ENCODE measurements at places on chromosomes 6 and 20.
A peak's percentile ranks its signal among the peaks of the same experiment; 100 is the strongest.

GRCh38 chr6:53959717-53960116 lies 151.5 kb upstream of the MLIP start:
- DNase-seq, result no peak

DNA sequence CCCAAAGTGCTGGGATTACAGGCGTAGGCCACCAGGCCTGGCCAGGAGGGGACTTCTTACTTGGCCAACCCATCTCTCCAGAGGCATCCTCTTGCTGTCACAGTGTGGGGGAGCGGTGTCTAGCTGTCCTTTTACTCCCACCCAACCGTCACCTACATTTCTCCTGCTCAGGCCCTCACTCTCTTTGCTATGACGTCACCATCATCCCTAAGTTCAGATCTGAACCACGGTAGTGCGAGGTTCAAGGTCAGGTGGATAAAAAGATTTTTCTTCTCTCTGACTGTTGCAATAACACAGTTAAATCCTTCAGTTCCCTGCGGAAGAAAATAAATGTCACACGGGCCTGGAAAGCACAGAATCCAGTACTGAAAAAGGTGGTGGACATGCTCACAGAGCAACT lies 7.3 kb upstream of the RAET1L start:
- DNase-seq, result no peak

DNA sequence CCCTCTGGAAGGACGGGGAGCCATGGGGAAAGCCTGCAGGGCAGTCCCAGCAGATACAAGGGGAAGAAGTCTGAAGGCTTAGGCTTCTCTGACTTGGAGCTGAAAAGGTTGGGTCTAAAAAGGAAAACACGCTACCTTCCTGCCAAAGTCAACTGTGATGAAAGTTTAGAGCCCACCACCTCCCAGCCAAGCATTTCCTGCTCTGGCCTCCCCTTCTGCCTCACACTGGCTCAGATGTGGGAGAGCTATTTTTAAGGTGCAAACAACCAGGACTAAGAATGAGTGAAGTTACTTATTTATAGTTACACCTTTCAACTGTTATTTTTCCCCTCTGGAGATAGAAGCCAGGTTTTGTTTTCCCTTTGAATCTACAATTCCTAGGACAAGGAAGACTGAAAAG lies 21.2 kb downstream of the NEDD9 start:
- DNase-seq, result no peak

- DNase-seq, result no peak
Measured at GRCh38 chr6:164791498-164791897, 517.9 kb downstream of the C6orf118 start.

GRCh38 chr20:48275286-48276020 lies 490.2 kb upstream of the SULF2 start:
- no peak for DNase-seq

DNA sequence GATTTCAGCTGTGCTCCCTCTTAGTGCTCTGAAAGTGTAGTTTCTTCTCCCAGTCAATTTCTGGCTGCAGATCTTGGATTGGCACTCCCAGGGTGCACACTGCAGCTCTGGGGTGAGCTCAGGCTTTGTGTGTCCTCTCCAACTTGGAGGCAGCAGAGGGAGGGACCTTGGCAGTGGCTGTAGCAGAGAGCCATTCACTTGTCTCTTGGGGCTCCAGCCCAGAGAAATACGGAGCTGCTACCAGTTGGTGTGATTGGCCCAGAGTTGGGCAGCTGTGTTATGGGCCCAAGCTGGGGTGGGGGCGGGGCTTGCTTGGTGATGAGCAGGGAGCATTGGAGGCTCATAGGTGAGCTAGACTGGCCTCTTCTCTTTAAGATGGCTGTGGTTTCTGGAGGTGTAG lies 65.9 kb downstream of the KLHL32 start:
- DNase-seq, result no peak

GRCh38 chr20:9300080-9300479 lies 214.3 kb upstream of the LAMP5 start:
- DNase-seq, result no peak

- DNase-seq, result no peak
Measured at GRCh38 chr6:128743974-128744765, 138.8 kb upstream of the LAMA2 start.

DNA sequence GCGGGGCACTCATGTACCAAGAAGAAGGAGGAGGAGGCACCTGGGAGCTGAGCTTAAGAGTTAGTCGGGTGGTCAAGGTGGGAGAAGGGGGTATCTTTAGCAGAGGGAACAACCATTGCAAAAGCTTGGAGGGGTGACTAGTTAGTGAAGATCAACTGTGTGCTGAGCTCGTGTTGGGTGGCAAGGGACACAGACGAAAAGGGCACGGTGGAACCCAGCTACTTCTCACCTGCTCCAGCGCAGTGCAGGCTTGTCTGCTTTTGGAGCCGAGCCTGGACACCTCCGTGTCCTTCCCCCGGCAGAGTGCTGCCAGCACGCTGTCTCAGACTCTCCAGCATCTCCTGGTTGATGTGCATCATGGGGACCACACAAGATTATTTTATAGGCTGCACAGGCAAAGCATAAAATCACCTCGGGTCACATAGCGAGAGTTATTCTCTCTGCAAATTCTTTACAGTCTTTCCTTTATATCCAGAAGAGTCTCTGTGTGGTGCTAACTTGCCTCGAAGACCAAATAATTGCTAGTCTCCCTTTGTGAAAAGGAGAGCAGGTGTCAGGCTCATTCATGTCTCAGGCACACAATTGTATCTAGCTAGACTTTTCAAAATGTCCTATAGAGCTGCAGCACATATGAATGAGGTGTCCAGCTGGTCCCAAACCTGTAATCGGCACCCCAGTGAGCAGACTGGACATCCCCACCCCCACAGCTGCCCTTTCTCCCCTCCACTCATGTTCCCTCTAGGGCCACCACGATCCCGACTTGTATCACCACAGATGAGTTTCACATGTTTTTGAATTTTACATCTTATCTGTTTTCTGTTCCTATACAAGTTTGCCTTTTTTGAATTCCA lies 123.4 kb downstream of the CEBPB start:
- no peak for DNase-seq

- DNase-seq, result no peak
Measured at GRCh38 chr6:85620308-85620707, 22.4 kb downstream of the SYNCRIP start.

- peak; percentile 60 for DNase-seq
Measured at GRCh38 chr20:53883098-53883911, 187.1 kb downstream of the BCAS1 start.

GRCh38 chr6:79862126-79862525 lies 85.2 kb downstream of the ELOVL4 start:
- DNase-seq, result no peak

DNA sequence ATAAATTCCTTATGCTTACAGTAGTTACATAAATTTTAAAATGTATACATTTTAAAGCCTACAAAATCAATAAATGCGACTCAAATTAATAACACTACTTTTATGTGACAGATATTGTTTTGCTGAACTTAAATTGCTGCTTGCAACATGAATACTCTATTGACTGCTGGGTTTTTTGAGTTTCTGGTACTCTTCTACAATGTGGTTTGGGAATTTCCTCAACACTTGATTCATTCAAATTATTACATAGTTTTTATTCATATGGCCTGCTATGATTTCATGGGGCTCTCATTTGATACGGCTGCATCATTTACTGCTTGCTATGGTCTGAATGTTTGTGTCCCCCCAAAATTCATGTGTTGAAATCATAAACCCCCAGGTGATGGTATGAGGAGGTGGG lies 2.3 kb upstream of the TXLNB start:
- no peak for DNase-seq

GRCh38 chr20:1389703-1390580 lies 2.9 kb downstream of the FKBP1A start:
- no peak for DNase-seq

DNA sequence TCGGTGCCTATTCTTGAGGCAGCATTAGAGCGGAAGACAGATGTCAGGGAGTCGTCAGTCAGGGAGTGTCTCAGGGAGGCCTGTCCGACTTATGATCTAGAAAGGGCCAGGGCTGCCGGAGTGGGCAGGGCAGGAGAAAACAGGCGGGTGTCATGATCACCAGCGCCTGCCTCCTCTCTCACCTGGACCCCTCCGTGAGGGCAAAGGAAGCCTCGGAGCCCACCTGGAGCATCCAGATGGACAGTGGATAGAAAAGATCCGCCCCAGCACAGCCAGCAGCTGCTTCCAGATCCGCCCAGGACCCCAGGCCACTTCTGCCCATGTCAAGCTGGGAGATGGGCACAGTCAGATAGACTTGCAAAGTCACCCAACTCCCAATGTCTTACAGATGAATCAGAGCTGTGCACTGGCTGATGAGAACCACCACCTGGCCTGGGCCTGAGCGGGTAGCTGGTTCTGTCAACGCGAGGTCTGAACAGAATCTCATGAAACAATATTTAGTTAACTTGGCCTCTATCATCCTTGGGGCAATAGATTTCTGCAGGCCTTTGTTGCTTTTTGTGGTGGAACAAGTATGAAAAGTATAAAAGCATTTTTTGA lies 22.2 kb downstream of the PSMG4 start:
- DNase-seq, result no peak

GRCh38 chr6:85866370-85866730 lies 223.7 kb upstream of the SYNCRIP start:
- DNase-seq, result no peak

DNA sequence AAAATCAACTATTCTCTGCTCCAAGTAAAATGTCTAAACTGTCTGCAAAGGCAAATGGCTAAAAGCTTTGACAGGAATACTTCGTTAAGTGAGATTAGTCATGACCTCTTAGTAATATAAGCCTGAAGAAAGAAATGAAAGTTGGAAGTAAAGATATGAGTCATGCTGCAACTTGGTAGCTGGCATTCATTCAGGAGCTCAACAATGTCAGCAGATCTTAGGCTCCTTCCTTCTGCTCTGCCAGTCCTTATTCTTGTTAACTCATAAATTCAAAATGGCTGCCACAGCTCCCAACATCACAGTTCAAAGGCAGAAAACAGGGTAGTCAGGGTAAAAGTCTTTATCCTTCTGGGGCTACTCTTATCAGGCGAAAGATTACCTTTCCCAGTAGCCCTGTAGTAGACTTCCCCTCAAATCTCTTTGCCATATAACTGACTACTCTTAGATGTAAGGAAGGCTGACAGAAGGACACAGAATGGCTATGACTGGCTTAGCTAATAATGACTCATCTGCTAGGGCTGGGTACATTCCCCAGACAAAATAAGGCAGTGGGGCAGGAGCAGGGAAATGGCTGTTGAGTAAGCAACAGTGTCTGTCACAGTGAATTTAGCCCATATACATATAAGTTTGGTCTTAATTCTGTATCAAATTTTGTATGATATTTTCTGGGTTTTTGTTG lies 24.4 kb upstream of the C6orf62 start:
- DNase-seq, result peak; percentile 51

- DNase-seq, result no peak
Measured at GRCh38 chr6:90809035-90809434, 222.2 kb upstream of the MAP3K7 start.

DNA sequence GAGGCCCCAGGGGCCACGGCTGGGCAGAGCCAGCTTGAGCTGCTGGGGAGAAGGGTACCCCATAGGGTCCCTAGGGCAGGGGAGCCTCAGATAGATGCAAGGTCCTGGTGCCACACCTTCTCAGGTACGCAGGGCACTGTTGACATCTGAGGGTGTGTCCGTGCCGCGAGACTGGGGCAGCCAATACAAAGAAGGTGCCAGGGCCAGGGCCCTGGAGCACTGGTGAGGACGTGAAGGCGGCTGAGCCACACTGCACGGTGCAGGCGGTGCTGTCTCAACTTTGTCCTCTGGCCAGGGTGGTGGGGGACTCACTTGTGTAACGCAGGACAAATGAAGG lies 649 bp upstream of the LRRC73 start:
- no peak for DNase-seq

DNA sequence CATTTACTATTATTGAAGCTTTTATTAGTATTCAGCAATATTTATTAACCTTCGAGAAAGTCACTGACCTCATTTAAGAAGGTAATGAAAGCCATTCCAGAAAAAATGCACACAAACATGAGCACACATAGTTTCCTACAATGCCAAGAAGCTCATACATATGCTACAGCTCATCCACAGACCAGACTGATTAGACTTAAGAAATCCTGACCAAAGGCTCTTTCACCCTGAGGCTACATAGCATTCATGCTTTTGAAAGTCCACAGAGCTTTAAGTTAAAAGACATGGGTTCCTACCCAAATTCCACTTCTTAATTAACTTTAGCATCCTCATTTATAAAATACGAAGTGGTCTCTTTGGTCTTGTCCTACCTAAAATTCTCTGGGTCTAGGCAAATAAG lies 430.4 kb downstream of the TBC1D32 start:
- no peak for DNase-seq

DNA sequence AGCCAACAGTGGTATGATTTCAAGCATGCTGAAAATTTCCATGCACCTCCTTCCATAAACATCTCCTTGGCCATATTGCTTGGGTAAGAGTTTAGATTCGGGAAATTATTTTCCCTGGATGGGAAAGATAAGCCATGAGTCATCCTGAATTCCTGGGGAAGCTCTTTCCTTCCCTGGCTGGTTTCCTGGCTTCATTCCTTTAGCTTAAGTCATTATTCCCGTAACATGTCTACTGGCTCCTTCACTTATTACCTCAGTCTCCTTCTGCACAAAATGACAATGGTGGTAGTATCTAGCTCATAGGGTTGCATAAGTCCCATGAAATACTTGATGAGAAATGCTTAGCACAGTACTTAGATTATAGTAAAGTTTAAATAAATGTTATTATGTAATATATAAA lies 27.6 kb downstream of the TINAG start:
- no peak for DNase-seq

GRCh38 chr20:5430670-5431069 lies 113.9 kb upstream of the PROKR2 start:
- no peak for DNase-seq

DNA sequence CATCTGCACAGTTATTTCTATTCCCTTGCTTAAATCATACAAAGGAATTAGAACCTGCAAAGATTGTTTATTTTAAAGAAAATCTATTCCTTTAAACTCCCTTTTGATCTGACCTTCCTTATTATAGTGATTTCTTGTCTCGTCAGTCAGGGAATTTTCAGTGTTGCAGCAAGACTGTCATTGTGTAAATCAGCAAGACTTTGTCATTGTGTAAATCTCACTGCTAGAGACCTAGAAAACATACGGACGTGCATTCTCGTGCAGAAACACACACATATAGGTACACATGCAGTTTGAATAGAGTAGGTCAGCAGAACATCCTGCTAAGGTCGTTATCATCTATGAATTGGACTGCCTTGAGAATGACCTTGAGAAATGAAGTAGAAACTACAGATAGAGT lies 6.2 kb upstream of the SGK1 start:
- DNase-seq, result no peak

GRCh38 chr6:131652472-131652871 lies 15.4 kb downstream of the ENPP3 start:
- DNase-seq, result no peak

- DNase-seq, result peak; percentile 82
Measured at GRCh38 chr6:6676910-6677441, 88.5 kb downstream of the LY86 start.

- no peak for DNase-seq
Measured at GRCh38 chr6:161318456-161318855, 44.6 kb upstream of the AGPAT4 start.

DNA sequence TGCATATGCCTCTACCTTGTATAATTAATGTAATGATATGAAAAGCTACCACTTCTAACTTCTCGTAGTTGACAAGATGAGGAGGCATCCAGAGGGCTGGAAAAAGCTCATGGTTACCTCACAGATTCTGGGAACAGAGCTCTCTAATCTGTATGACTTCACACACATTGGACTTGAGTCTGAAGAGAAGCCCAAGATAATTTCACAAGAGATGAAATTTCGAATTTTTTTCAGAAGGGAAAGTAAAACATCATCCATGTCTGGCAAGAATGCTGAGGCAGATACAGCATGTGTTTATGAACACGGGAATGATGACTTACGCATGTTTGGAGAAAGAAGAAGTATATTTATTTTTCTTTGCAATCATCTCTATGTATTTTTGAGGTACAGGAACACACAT lies 141.8 kb upstream of the TENT5A start:
- DNase-seq, result no peak

All from stimulated activated CD4-positive, alpha-beta T cell treated with anti-CD3 and anti-CD28 coated beads, Interleukin-15, amount 100 ng/mL, for 24 hours (primary cell).